ENCODE measurements at places on chromosomes 6 and 20.

DNA sequence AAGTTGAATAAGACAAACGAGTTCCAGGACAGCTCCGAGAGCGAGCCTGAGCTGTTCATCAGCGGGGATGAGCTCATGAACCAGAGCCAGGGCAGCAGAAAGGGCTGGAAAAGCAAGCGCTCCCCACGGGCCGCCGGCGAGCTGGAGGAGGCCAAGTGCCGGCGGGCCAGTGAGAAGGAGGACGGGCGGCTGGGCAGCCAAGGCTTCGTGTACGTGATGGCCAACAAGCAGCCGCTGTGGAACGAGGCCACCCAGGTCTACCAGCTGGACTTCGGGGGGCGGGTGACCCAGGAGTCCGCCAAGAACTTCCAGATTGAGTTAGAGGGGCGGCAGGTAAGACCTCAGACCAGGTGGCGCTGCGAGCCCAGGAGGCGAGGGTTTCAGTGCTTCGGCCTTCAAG, 56.0 kb upstream of the TMEM181 start:
- DNase-seq: no peak

GRCh38 chr6:136823128-136823660, 802 bp downstream of the PEX7 start:
- DNase-seq: no peak

DNA sequence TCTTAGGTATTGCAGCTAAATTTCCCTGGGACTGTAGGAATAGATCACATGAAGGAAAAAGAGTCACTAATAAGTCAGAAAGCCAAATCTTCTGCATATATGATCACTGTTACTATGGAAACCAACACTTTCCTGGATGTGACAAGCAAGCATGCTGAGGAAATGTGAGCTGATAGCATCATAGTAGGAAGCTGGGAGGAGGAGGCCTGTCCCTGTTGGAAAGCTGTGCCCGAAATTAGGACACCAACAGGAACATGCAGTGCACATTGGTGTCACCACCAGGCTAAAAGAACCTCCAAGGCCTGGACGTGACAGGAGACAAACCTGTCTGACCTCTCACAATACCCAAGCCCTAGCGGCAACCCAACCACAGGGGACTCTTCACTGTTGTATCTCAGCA, 181.9 kb upstream of the PCSK2 start:
- DNase-seq: no peak

- no peak for DNase-seq
Measured at GRCh38 chr20:36036688-36037087, 68.3 kb downstream of the CNBD2 start.

DNA sequence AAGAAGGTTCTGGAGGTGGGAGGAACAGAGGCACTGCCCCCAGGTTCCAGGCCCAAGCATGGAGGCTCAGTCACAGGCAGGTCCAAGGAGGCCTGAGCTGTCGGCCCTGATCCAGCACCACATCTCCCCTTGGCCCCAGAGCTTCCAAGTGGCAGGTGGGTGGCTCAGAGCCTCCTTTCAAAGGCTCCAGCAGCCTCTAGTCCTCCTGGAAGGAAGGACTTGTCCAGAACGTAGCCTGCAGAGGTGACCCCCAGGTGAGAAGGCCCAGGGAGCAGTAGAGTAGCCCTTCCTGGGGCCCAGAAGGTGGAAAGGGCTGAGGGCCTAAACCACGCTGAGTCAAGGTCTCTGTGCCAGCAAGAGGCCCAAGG, 7.7 kb downstream of the TFEB start:
- DNase-seq: no peak

DNA sequence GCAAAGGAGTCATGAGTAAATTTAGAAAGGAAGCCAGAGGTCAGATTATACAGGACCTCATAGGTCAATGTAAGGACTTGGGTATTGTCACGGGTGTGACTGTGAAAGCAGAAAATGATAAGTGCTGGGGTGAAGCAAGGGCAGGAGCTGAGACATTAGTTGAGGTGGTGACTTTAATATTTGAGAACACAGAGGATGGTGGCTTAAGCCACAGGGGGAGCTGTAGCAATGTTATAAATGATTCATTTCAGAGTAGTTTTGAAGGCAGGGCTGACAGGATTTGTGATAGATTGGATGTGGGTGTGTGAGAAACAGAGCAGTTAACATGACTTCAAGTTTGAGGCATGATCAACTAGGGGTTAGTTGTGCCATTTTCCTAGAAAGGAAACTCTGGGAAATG, 659.9 kb downstream of the EPM2A start:
- no peak for DNase-seq

GRCh38 chr6:131122007-131122406, 13.3 kb upstream of the AKAP7 start:
- no peak for DNase-seq

GRCh38 chr20:32438331-32438858, 80.3 kb downstream of the ASXL1 start:
- DNase-seq: no peak

DNA sequence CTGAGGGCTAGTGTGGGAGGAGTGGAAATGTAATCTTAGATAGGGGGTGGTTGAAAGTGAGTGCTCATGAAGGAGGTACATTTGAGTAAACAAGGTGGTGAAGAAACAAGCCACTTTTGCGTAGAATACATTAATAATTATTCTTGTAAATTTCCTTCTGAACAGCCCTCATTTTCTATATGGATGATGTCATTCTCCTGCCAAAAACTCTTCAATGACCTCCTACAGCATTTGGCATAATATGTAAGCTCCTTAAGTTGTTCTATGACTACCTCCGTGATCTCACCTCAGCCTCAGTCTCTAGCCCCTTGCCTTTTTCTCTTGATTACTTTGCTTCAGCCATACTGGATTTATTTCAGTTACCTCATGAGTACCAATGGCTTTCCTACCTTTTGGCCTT, 14.0 kb upstream of the SNAP91 start:
- no peak for DNase-seq

DNA sequence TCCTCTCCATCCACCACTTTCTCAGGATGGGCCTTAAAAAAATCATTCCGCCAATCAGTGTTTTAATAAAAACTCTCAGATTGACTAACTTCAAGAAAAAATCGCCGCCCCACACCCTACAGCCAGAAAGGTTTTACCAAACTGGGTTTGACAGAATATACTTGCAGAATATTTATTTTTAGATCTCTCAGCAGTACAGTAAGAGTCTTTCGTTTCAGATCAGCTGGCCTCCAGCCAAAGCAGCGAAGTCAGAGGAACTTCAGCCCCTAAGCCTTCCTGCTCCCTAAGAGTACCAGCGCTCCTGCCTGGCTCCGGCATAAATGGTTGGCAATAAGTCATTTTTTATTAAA, 24.7 kb downstream of the TBC1D7 start:
- no peak for DNase-seq

GRCh38 chr6:166017032-166017635, 150.5 kb downstream of the TBXT start:
- DNase-seq: no peak

- peak; percentile 10 for DNase-seq
Measured at GRCh38 chr6:10256113-10256690, 158.7 kb downstream of the TFAP2A start.

- DNase-seq: no peak
Measured at GRCh38 chr6:32943864-32944649, 3.2 kb upstream of the HLA-DMB start.

DNA sequence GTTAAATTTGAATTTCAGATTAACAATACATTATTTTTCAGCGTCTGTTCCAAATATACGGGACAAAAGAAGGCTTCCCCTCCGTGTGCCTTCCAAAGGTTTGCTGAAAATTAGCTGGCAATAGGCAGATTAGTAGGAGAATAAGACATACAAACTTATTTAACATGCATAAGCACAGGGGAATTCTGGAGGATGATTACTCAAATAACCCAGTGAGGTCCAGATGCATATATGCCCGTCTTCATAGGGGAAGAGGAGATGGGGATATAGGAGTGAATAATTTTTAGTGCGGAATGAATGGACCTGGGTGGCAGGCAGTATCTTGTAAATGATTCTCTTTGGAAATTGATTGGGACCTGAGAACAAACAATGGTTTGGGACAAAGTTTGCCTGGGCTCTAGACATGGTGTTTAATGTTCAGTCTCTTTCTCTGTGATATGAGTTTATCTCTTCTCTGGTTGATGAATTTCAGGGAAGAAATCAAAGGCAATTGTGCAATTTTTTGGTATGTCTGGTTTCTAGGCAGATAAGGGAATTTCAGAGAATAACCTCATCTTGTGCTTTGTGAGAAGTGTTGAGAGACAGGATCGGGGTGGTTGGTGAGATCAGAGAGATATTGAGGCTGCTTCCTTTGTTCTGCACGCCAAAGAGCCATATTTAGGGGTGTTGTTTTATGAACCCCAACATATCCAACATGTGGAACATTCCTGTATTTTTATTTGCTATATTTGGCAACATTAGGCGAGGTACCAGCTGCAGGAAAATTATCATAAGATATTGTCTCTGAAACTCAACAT, 63.7 kb downstream of the MKKS start:
- DNase-seq: no peak

DNA sequence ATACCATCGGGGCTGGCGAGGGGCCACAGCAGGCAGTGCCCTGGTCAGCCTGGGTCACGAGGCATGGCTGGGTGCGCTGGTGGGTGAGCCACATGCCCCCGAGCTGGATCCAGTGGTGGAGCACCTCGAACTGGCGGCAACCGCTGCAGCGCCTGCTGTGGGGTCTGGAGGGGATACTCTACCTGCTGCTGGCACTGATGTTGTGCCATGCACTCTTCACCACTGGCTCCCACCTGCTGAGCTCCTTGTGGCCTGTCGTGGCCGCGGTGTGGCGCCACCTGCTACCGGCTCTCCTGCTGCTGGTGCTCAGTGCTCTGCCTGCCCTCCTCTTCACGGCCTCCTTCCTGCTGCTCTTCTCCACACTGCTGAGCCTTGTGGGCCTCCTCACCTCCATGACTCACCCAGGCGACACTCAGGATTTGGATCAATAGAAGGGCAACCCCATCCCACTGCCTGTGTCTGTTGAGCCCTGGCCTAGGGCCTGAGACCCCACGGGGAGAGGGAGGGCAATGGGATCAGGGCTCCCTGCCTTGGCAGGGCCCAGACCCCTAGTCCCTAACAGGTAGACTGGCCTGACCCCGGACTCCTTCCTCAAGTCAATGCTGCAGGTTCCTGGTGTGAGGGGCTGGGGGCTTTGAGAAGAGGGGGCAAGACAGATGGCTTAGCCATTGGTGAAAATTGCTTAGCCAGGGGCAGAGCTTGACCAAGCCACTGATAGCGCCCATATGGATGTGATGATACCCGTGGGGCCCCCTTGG, 598 bp downstream of the TMEM239 start:
- DNase-seq: no peak

DNA sequence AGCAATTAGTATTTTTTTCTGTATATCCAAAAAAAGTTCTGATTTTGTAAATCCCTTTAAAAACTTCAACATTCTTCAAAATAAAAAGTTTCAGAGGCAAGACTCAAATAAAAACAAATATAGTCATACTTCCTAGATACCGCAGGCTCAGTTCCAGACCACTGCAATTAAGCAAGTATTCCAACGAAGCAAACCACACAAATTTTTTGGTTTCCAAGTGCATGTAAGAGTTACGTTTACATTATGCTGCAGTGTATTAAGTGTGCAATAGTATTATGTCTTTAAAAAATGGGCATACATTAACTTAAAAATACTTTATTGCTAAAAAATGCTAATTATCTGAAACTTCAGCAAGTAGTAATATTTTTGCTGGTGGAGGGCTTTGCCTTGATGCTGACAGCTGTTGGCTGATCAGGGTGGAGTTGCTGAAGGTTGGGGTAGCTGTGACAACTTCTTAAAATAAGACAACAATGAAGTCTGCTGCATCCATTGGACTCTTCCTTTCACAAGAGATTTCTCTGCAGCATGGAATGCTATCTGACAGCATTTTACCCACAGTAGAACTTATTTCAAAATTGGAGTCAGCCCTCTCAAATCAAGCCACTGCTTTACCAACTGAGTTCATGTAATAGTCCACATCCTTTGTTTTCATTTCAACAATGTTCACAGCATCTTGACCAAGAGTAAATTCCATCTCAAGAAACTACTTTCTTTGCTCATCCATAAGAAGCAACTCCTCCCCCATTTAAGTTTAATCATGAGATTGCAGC, 46.0 kb downstream of the PHIP start:
- DNase-seq: no peak

- DNase-seq: no peak
Measured at GRCh38 chr6:119727504-119728219, 378.1 kb upstream of the MAN1A1 start.

- no peak for DNase-seq
Measured at GRCh38 chr6:108777536-108777935, 70.7 kb upstream of the ARMC2 start.

DNA sequence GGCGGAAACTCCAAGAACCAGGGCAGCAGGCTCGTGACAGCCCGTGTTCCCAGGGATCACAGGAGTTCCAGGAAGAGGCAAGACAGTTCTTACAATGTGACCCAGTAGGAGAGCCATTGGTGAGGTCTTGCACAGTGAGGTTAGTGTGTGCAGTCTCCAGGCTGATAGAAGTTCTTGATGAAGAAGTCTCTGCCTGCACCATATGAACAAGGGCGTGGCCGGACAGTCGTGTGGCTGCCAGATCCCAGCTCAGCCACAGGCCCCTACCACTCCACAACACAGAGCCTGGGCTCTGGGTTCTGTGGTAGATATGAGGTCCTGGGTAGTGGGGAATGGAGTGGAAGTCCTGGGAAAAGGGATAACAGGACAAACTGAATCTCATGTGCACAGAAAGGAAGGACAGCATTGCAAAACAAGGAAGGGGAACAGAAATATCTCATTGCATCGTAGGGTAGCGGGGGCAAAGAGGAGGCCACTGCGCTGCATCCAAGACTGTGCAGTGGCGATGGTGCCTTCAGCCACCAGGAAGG, 65.2 kb downstream of the STX11 start:
- DNase-seq: peak; percentile 16

- no peak for DNase-seq
Measured at GRCh38 chr6:5753209-5753608, 253.5 kb downstream of the NRN1 start.

DNA sequence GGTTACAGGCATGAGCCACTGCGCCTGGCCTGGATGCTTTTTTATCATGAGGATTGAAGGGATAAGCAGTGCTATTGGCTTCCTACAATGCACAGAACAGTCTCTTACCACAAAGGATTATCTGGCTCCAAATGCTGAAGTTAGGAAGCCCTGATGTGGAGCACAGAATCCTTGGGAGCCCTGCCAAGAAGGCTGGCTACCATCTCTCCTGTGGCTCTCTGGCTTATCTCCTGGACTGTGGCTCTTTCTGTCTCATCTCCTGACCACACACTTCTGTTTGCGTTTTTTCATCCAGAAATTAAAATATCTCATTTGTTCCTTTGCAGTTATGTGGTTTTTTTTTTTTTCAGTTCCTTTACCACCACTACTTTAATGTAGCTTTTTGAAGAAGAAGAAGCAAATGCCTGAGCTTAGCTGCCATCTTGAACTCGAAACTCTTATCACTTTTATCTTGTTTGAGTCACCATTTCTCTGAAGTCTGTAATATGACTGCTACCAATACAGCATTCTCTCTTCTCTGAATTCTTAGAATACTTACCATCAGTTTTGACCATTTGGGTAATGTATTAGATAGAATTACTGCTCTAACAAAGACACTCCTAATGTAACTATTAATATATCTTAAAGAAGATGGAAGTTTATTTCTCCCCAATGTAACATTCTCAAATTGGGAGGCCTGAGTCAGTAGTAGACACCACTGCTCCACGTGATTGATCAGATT, 1044.7 kb downstream of the KIF16B start:
- no peak for DNase-seq

GRCh38 chr6:16055852-16056251, 73.0 kb upstream of the MYLIP start:
- no peak for DNase-seq

Measured in H54 (cell line).